Hematopoietic multipotent progenitor cell (in vitro differentiated cells): ENCODE measurements at places on chromosomes 16 and 17. TPM values are rescaled to one million over a fixed set of nuclear protein-coding genes. Genes with fewer than 3 reads are reported as not detected.
A peak's percentile ranks its signal among the peaks of the same experiment; 100 is the strongest.

The CEP295NL gene
- 1.6 TPM for total RNA-seq

- DNase-seq, result no peak
Observed at GRCh38 chr17:11109106-11109505, 131.9 kb upstream of the SHISA6 start.

- DNase-seq, result peak; percentile 73
Observed at GRCh38 chr17:81513372-81513752, 763 bp upstream of the ACTG1 start.

The ACSM5 gene
- not detected for total RNA-seq

DNA sequence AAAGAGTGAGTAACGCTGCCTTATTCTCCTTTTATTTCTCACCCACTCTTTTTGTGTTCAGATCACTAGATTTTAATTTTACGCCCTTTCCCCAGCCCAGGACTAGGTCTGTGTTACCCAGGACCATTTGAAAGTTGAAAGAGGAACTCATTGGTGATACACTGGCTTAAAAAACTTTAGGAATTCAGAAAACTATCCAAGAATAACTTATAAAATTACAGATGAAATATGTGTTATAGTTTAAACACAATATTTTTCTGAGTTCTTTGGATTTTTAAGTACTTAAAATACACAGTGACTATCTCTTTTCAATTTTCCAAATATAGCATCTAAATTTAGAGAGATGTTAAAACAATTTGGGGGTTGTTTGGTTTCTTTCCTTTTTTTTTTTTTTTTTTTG is 385.2 kb downstream of the CDH13 start:
- no peak for DNase-seq

- DNase-seq, result peak; percentile 94
Observed at GRCh38 chr16:11629071-11630030, 38.9 kb upstream of the SNN start.

- peak; percentile 29 for DNase-seq
Observed at GRCh38 chr16:23148513-23149266, 562 bp downstream of the USP31 start.

The DDX5 gene
- total RNA-seq, result 294 TPM

- DNase-seq, result no peak
Observed at GRCh38 chr17:20122254-20122879, 113.2 kb downstream of the SPECC1 start.

GRCh38 chr17:41428591-41429291 is 4.4 kb upstream of the KRT37 start:
- no peak for DNase-seq

The PRSS53 gene
- total RNA-seq, result 1.6 TPM

GRCh38 chr17:61351745-61352407 is 47.8 kb upstream of the TBX2 start:
- no peak for DNase-seq

DNA sequence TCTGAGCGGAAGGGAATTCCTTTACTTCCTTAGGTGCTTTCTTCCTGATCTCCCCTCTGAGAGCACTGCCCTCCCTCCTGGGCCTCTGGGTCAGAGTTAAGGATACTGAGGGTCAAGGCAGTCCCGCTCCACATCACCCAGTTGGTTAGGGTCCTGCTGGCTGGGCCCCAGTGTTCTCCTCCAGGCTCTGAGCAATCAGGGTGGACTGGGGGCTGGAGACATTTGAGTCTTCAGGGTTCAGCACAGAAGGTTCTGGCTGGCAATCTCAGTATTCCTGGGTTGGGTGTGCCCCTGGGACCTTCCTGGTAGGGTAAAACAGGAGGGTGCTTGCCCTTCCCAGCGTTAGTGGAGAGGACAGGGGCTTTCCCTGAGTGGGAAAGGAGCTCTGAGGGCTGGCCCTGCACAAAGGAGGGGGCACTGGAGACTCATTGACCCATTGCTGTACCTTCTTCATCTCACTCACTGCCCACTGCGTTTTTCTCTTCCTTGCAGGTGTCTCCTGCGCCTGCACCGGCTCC is 448 bp downstream of the MT1M start:
- DNase-seq, result no peak

The KRT33A gene
- not detected for total RNA-seq

DNA sequence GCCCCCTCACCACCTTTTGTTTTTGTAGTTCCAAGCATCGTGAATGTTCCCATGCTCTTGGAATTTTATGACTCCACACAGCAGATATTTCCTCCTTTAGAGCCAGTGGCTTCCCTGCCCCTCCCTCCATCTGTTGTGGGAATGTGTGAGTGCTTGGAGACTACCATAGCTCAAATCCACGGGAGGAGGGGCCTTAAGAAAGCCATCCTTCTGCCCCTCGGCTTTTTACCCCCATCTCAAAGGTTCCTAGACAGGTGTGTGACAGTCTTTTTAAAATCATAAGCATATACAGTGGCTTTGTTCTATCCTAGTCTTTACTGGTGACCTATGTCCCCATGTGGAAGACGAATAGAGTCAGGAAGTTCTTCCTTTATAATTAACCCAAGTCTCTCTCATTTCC is 47.2 kb downstream of the YPEL2 start:
- DNase-seq, result no peak

DNA sequence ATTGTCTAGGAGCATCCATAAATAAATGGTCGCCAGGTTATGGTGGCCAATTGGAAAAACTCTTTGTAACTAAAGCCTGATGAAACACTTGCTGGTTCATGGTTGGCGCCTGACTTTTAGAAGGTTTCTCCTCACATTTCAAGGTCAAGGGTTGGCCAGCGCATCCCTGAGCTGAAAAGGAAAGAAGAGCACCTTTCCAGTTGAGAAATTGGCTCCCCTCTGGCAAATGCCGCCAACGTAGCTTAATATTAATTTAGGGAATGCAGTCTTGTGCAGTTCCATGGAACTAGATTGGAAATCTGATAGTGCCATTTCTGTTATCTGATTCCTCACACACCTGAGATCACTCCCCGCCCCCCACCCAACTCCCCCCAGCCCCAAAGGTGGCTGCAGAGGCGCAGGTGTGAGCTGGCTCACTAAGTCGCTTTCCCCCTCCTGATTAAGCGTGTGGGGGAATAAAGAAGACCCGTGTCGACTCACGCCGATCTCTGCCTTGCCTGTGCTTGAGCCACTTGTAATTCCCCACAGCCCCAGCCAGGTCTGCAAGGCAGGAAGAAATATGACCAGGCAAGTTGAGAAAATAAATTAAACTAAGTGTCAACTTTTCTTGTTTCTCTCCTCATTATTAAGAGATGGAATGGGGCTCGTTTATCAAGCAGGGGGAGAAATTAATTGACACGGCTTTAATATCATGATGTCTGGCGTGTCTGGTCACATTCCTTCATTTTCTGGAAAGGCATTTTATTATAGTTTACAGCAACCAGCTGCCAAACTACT is 157.7 kb downstream of the CCDC182 start:
- no peak for DNase-seq

- DNase-seq, result no peak
Observed at GRCh38 chr17:79108870-79109269, 34.2 kb downstream of the ENGASE start.

GRCh38 chr16:72646615-72647014 is 401.3 kb downstream of the ZFHX3 start:
- DNase-seq, result no peak

DNA sequence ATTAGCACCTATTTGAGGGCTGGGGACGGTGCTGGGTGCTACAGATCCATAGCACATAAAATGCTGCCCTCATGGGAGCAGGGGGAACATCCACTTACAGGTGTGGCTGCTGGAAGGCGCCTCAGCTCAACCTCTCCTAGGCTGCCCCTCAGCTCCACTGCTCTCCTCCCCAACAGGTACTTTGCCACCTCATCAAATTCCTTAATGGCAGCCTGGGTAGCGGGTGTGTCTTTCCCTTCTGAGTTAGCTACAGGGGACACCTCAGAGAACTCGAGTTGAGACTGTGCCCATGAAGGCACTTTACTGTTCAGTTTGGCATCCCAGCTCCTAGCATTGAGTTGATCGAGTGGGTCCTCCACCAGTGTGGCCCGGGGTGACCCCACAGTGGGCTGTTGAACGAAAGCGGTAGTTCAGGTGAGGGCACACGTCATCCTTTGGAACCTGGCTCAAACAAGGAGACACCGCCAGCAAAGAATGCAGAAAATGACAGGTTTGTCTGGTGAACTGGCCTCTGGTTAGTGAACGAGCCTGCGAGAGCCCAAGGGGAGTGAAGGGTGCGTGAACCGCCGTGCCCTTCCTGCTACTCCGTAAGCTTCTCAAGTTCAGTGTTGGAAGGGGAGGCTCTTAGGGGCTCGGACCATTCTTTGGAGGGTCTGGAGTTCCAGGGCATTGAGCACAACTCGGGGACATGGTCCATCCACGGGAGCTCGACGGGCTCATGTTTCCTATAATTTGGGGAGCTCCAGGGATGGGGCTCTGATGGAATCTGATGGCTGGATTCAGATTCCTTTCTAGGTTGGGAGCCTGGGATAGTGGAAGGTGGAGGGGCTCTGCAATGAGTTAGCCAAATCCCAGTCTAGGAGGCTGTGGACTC is 3.5 kb upstream of the CMIP start:
- DNase-seq, result no peak

The C1QTNF8 gene
- not detected for total RNA-seq

DNA sequence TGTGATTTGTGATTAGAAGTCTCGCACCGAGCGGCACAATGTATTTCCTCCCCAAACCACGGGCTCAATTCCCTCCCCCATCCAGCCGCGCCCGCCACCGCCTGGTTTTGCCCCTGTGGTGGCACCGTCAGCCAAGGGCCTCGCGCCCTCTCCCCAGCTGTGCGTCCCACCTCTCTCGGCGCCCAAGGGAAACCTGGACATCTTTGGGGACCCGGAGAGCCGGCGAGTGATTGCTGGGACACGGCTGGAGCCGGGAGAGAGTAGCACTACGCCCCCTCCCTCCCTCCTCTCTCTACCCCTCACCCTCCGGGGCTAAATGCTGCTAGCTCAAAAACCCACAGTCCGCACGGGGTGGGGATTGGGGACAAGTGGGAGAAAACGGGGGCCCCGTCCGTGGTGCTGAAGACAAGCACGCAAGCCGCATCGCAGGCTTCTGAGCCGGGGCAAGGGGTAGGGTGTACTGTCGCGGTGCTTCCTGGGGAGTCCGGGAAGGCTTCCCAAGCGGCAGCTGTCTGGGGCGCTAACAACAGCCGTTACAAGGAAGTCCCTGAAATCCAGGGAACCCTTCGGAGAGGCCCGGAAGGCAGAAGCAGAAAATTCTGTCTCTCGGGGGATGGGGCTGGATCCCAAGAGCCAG is 1.4 kb downstream of the CBLN1 start:
- peak; percentile 60 for DNase-seq

The ABCA6 gene
- 0.27 TPM for total RNA-seq

DNA sequence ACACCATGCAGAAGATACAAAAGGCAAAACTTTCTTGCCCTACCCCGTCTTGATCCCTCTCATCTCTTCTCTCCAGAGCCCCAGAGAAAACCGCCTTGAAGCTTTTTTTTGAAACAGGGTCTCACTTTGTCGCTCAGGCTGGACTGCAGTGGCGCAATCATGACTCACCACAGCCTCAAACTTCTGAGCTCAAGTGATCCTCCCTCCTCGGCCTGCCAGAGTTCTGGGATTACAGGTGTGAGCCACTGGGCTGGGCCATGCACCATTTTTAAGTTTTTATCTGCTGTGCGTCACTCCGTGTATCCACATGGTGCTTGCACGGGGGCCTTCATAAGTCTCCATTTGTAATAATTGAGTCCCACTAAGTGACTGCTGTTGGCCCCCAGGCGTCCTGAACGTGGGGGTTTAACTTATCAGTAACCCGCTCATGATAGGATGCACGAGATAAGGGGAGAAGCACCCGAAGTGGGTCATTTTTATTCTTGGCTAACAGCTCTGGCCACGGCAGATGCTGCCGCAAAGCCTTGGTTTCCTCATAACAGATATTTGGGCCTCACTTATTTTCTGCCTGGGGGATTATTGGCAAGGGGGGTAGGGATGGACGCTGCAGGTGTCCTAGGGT is 8.6 kb downstream of the DNAH17 start:
- DNase-seq, result no peak

DNA sequence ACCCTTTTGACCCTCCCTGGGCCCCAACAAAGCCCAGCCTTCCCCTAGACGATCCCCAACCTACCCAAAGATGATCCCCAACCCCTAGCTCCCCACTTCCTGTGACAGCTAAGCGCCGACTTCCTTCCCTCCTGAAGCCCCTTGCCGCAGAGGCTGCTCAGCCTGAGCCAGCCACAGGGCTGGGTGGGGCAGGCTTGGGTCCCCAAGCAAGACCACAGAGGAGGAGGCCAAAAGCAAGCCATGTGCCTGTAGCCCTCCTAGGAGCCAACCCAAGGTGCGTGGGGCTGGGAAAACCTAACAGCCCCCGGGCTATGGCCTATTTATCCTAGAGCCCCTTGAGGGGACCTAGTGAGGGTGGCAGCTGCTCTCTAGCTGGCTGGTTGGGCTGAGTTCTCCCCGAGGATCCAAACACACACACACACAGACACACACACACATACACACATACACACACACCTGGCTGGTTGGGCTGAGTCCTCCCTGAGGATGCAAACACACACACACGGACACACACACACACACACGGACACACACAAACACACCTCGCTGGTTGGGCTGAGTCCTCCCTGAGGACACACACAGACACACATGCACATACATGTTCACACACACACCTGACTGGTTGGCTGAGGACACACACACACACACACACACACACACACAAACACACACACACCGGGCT is 4.8 kb downstream of the ARRB2 start:
- DNase-seq, result peak; percentile 66

DNA sequence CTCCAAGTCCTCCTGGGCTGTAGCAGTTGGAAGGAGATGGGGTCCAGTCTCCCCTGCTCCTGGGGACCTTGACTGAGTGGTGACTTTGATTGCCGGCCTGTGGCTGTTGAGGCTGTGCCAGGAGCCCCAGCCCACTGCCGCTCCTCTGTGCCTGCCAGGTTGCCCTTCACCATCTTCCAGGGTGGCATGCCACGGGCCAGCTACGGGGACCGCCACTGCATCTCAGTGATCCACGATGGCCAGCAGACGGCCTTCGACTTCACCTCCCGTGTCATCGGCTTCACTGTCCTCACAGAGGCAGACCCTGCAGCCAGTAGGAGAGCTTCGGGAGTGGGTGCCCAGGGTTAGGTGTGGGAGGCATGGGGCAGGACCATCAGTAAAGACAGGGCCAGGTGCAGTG is 23.4 kb upstream of the MYO15B start:
- DNase-seq, result no peak

- DNase-seq, result peak; percentile 19
Observed at GRCh38 chr17:51461578-51462004, 201.2 kb downstream of the UTP18 start.

DNA sequence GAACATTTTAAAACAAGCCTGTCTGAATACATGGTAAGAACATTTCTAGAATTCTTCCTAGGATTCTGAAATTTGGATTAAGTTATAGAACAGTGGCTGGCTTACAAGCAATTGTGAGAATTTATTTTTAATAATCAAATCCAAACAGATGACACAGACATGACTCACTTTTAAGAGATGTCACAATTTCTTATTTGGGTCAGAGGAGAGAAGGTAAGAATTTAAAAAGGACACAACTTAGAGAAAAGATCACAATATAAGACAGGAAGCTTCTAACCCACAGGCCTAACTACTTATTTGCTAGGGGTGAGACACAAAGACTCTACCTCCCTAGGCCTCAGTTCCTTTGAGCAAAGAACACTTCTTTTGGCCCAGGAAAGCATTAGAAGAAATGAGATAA is 32.7 kb downstream of the ZZEF1 start:
- DNase-seq, result no peak

GRCh38 chr17:66706851-66707450 is 128.0 kb upstream of the CACNG5 start:
- DNase-seq, result no peak
